ENCODE measurements at places on chromosomes 1 and 21.

GRCh38 chr1:3614755-3615742 is 3.7 kb upstream of the MEGF6 start:
- DNase-seq: no peak

GRCh38 chr1:63794354-63794753 is 20.5 kb downstream of the ROR1 start:
- DNase-seq: no peak

DNA sequence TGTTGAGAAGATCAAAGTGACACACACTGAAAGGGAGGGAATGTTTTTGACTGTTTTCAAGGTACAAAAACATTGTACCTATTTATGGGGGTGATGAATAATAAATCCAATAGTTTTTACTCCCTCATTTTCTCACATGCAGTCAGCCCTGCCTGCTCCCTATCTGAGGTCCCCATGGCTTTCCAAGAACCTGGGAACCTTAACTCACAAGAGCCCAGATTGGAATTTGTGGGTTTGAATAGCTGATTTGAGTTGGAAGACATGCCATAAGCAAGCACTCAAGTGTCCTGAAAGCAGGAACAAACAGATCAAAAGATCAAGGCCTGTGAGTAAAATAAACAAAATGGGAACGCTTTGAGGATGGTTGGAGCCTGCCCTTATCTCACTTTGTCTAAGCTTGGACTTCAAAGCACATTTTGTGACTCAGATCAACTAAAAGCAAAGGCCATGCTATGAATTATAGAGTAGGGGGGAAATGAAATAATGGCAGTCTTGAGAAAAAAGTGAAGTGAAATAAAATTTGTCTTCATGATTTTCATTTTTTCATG is 136.6 kb downstream of the LYPLAL1 start:
- no peak for DNase-seq

GRCh38 chr1:196381544-196381943 is 226.7 kb downstream of the KCNT2 start:
- no peak for DNase-seq

- DNase-seq: no peak
Measured at GRCh38 chr1:226675715-226676357, 63.2 kb downstream of the ITPKB start.

GRCh38 chr1:185960422-185961321 is 226.5 kb downstream of the HMCN1 start:
- DNase-seq: no peak

DNA sequence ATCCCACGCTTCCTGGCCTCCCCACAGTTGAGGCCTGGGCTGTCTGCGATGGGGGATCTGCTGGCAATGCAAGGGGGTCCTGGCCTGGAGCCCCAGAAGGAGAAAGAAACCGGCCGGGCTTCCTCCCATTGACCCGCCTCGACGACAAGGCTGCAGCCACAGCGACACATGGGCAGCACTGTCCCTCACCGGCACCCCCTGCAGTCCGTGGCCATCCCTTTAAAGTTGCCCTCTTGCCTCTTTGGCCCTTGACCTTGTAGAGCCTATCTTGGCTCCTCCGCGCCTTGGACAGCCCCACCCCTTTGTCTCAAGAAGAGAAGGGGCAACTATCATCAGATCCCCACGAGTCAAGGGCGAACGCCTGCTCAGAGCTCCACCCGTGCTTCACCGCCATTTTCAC is 106.0 kb downstream of the CASZ1 start:
- no peak for DNase-seq

DNA sequence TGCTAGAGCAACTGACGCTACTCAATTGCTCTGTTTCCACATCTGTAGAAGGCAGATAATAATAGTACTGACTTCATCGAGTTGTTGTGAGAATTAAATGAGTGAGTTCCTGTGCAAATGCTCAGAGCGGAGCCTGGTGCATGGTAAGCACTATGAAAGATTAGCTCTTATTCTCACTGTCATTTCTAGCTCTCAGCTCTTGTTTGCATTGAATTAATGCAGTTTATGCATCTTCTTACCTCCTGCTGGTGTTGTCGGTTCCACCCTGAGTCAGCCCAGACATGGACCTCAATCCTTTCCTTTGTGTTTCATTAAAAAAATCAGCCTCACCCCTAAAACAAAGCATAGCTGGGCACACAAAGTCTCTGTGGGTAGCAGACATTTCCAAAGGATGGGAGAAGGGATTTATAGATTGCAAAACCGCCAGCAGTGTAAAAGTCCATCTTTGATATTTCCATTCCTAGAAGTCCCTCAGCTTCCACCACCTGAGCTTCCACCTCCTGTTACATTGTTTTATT is 254.4 kb upstream of the CSF3R start:
- no peak for DNase-seq

DNA sequence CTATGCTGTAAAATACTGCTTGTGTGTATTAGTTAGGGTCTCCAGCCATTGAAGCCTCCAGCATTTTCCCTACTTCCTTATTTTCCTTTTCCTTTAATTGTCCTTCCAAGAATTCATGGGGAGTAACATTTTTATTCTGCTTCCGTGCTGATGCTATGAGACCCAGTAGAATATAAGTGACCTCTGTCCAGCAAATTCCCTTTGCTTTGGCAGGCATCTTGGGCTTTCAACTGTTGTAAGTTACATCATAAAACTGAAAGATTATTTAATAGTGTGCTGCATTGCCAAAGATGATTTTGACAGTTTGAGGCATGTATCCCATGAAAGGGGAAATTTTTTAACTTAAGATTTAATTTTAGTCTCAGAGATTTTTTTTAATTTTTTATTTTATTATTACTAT is 48.1 kb upstream of the B3GALT2 start:
- DNase-seq: no peak

- no peak for DNase-seq
Measured at GRCh38 chr1:26305667-26306289, 658 bp downstream of the UBXN11 start.

- DNase-seq: no peak
Measured at GRCh38 chr21:39451332-39452206, at the start of gene SH3BGR. Gene SH3BGR (plus strand): TSS chr21:39451970. CDS start chr21:39452097, 127 bp downstream.

DNA sequence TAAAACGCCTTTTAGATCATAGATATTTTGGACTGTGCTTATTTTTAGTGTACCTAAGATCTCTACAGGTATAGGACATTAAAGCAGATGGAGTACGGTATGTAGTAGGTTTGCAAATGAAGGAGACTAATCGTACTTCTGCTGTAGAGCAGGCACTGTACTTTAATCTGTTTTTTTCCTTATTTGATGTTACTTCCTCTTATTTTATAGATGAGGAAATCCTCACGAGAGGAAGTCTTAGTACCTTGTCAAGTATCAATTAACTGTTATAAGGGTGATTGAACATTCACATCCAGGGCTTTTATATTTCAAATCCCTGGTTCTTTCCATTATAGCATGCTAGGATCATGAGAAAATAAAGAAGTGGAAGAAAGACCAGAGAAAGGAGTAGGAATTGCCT is 41.1 kb downstream of the CACHD1 start:
- DNase-seq: no peak

DNA sequence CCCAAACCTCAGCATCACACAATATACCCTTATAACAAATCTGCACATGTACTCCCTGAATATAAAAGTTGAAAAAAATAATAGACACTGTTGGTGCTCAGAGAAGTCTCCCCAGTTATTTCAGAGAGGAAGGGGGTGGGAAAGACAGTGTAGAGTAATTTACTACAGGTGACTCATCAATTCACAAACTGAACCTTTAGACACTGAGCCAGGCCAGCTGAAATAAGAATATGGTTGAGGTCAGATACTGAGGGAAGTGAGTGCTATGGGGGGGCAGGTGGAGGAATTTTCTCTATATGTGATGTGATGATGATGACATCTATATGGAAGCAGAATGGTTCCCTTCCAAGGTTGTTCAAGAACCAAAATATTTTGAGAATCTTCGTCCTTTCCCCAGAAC is 50.1 kb downstream of the MRPL39 start:
- DNase-seq: no peak

DNA sequence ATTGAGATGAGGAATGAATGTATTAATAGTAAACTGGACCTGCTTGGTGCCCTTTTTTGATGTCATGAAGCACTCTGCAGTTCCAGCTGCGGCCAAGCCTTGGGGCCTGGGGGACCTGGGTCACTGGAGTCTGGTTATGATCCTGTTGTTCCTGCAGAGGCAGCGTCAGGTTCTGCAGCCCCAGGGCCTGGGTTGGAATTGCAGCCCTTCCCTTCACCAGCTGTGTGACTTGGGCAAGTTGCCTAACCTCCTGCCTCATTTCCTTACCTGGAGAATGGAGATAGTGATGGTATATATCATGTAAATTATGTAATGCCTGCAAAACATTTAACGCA is 9.1 kb upstream of the ATP5PO start:
- no peak for DNase-seq

- no peak for DNase-seq
Measured at GRCh38 chr1:42171679-42172266, 7.2 kb upstream of the GUCA2A start.

GRCh38 chr1:111354584-111354983 is 63.9 kb downstream of the CHIA start:
- DNase-seq: no peak

- DNase-seq: no peak
Measured at GRCh38 chr1:83970802-83971201, 28.1 kb downstream of the TTLL7 start.

All from effector memory CD4-positive, alpha-beta T cell (primary cell).